ENCODE measurements at places on chromosomes 2 and 18.

GRCh38 chr2:239266779-239267287 lies 134.0 kb downstream of the HDAC4 start:
- no peak for DNase-seq

DNA sequence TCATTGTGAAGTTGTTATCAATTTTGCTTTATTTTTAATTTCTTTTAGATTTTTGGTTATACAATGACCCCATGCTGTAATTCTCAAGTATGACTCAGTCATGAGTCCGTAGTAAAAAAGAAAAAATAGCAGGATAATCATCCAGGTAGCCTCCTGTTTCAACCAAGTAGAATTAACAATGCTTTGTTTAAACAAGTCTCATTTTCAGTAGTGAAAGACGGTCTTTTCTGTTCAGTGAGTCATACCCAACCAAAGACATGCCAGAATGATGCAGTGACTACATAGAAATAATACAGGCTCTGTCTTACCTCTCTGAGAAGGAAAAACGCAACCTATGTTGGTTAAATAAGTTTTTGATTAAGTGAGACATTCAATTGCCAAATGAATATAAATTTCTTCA lies 67.8 kb upstream of the DSC1 start:
- no peak for DNase-seq

GRCh38 chr2:236642125-236642524 lies 72.5 kb downstream of the ACKR3 start:
- peak; percentile 8 for DNase-seq

- no peak for DNase-seq
Measured at GRCh38 chr2:234747032-234747431, 204.8 kb upstream of the SH3BP4 start.

DNA sequence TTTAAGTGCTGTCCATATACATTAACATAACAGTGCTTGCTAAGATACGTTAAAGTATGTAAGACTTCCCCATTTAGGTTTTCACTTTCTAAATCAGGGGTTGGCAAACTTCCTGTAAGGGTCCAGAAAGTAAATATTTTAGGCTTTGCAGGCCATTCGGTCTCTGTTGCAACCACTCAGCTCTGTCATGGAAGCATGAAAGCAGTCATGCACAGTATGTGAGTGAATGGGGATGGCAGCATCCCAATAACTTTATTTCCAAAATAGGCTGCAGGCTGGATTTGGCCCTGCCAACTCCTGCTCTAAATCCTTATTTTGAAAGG lies 128.7 kb downstream of the PLA2R1 start:
- DNase-seq = no peak

- no peak for DNase-seq
Measured at GRCh38 chr18:12053289-12053688, 40.4 kb upstream of the ANKRD62 start.

- DNase-seq = no peak
Measured at GRCh38 chr18:11980163-11980493, 1.2 kb upstream of the IMPA2 start.

GRCh38 chr2:40480073-40480472 lies 28.2 kb upstream of the SLC8A1 start:
- no peak for DNase-seq

- DNase-seq = no peak
Measured at GRCh38 chr2:144004742-144005141, 515.2 kb downstream of the ZEB2 start.

- no peak for DNase-seq
Measured at GRCh38 chr2:48448274-48449061, 81.5 kb upstream of the STON1 start.

DNA sequence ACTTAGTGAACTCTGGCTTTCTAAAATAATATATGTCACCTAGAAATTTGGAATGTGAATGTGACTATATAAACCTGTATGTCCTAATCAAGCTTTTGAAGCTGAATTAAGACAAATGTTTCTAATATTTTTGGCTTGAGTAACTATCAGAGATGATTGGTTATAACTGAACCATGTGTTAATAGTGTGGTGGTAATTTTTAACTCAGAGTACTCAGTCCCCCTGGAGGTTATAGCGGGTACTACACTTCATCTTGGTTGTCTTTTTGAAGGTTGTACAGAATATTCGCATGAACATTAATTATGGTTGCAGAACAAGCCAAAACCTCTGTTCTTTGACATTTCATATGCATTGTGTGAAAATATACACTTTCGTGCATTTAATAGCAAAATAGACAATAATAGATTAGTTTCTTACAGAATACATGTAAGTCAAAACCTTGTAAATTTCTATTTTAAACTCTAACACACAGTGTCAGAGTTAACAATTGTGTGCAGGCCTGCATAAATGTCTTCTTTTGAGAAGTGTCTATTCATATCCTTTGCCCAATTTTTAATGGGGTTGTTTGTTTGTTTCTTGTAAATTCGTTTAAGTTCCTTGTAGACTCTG lies 86.0 kb downstream of the OSBPL6 start:
- no peak for DNase-seq

DNA sequence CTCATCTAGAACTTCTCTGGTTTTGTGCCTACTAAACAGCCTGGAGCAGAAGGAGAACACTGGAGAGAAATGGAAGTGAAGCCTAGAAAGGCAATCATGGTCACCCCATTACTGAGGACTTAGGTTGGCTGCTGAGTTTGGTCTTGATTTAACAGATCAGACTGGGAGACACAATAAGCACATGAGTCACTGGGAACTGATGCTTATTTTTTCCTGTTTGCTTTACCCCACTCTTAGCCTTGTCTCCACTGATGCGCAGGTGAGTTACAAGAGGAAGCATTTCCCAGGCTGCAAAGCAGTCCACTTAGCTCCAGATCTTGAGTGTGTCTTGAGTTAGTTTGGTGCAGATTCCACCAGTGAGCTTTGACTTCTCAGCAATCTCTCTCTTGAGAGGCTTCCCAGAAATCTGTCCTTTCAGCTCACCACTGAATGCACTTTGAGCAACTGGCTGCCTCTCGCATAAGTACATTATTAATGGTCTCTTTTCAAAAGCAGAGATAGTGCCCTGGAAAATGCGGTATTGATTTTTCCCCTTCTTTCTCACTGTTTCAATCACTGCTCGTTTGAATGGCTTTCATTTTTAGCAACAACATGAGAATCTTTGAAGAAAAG lies 390.2 kb upstream of the SETBP1 start:
- DNase-seq = no peak

DNA sequence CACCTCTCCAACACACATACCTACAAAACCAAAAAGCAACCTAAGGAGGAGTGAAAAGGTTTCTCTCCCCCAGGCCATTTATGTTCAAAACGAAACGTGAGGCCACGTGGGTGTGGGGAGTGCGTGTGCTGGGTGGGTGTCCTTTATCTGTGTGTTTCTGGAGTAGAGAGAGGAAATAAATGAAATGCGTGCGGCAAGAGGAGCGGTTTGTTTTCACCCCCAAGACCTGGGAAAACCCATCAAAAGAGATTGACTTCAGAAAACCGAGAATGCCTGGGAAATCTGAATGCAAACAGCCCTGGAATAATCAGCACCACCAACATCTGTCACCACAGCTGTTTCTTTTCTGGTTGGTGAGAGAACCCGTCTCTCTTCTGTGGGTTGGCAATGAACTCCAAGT lies 137.4 kb downstream of the INSIG2 start:
- peak; percentile 43 for DNase-seq

- no peak for DNase-seq
Measured at GRCh38 chr2:84492571-84492970, 23.7 kb upstream of the DNAH6 start.

- no peak for DNase-seq
Measured at GRCh38 chr2:46274586-46274985, 22.6 kb upstream of the EPAS1 start.

GRCh38 chr2:2591542-2591940 lies 260.5 kb upstream of the MYT1L start:
- no peak for DNase-seq

- no peak for DNase-seq
Measured at GRCh38 chr2:263022-263738, 652 bp downstream of the SH3YL1 start.

- DNase-seq = no peak
Measured at GRCh38 chr2:108215794-108216211, 24.0 kb upstream of the SULT1C3 start.

- DNase-seq = no peak
Measured at GRCh38 chr2:219701847-219702634, 74.6 kb downstream of the SLC4A3 start.

GRCh38 chr2:174688079-174688478 lies 76.2 kb downstream of the CHRNA1 start:
- DNase-seq = no peak

DNA sequence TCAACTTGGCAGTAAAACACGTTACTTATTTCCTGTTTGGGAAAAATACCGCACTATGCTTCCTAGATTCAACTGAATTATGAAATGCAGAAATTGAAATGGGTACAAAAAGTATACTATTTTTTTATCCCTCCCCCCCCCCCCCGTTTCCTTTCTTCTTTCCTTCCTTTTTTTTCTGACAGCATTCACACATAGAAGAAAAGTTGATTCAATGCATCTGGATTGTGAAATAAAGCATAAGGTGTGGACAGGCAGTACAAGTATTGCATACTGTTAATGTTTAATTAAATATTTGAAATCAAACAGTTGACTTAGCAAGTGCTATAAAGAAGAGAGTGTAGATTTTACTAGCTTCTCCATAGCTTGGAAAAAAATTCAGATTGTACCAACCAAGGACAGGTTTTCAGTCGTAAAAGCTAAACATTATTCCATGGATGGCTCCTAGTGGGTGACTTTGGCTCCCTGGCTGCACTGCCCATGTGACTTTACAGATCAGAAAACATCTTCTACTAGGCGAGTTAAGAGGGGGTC lies 21.6 kb upstream of the AGFG1 start:
- no peak for DNase-seq

DNA sequence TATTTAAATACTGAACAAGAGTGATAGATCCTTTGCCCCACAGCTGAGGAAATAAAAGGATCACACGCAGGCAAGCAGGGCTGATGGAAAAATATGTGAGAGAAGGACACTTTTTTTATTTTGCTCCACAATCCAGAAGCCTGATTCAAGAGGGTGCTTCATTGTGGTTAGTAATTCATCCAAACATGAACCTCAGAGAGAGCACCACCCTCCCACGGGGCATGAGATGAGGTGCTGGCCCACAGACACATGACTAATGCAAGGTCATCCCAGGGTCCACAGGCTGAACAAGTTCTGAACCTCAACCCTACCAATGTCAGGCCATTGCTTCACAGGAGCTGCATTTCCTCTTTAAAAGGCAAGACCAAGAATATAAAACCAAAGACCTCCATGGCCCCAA lies 239.6 kb downstream of the MREG start:
- DNase-seq = no peak

DNA sequence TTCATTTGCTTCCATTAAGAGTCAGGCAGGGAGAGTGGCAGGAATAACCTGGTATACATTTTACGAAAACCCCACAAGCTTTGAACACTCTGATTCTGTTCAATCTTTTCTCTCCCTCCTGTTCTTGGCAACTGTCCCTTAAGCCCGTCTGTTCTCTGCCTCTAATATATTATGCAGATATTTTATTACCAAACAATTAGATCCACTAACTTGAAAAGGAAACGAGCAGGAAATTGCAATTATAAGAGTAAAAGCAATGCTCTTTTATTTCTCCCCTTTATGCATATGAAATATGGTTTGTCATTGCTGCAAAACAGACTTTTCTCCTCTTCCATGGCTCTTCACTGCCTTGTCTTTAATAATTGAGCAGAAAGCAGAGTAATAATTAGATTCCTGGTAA lies 149.1 kb upstream of the CELF4 start:
- no peak for DNase-seq

DNA sequence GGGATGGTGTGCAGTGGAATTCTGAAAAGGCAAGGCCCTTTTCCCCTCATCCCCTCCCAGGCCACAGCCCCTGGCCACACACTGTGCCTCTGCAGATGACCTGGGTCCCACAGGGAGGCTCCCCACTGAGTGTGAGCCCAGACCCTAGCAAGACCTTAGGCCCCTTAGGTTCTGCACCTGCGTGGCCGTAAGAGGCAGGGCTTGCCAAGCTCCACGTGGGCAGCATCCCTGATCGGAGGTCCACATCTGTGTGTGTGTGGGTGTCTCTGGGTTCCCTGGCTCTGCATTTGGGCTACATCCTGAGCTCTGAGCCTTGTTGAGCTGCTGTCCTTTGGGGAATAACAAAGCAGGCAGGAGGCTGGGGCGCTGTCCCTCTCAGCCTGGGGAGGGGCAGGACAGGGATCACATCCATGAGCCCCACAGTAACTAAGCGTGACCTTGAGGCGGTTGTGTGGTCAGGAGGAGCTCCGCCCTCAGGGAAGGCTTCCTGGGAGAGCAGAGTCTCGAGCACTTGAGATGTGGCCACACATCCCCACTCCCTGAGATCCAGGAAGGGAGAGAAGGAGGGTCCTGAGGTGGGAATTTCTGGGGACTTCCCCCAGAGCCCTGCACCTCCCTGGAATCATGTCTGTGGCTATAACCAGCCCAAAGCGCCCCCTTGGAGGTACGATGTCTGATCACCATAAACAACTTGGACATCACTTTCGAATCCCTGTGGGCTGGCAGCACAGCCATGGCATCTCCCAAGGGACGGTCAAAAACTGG lies 84.8 kb downstream of the STPG4 start:
- no peak for DNase-seq

- no peak for DNase-seq
Measured at GRCh38 chr2:53302455-53302854, 465.1 kb upstream of the CHAC2 start.

GRCh38 chr2:75025633-75026380 lies 67.4 kb downstream of the POLE4 start:
- no peak for DNase-seq

- peak; percentile 29 for DNase-seq
Measured at GRCh38 chr2:46375566-46376125, 78.4 kb downstream of the EPAS1 start.
